Activated B cell treated with CpG ODN at 0.5 μM for 24 hours (primary cell): ENCODE measurements at places on chromosomes 2 and 18. TPM values are rescaled to one million over a fixed set of nuclear protein-coding genes. Genes with fewer than 3 reads are reported as not detected.

DNA sequence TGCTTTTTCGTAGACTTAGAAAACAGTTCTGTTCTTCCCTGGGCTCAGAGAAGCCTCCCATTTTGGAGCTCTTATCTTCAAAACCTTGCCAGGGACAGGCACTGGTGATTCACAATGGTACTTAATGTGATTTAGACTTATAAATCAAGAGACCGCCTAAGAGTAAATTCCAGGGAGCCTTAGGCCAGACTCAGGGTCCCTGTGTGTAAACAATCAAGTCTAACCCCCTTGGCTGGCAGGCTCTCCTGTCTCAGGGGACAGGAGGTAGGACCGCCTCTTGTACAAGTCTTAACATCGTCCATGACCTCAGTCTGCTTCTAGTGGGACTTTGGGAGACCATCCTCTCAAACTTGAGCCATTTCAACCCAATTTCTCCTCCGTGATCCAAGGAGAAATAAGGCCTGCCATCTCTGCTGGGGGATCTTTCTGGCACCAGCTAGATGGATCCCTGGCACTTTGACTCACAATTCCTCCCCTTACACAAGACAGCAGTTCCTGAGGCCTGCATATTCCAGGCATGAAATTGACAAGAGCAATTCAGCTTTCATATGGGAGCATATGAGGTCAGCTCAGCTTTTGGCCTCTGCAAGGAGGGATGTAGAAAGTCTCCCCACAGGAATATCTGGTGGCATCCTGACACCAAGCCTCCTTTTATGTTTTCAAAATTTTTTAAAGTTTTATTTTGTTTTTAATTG lies 487.0 kb downstream of the TNS1 start:
- no peak overlapping the region for H3K27ac ChIP-seq
- no peak overlapping the region for H3K4me3 ChIP-seq
- peaks cover 8% of the 10 kb centered on the region for H3K27me3 ChIP-seq
- H3K36me3 ChIP-seq = no peaks in the 10 kb centered on the region

DNA sequence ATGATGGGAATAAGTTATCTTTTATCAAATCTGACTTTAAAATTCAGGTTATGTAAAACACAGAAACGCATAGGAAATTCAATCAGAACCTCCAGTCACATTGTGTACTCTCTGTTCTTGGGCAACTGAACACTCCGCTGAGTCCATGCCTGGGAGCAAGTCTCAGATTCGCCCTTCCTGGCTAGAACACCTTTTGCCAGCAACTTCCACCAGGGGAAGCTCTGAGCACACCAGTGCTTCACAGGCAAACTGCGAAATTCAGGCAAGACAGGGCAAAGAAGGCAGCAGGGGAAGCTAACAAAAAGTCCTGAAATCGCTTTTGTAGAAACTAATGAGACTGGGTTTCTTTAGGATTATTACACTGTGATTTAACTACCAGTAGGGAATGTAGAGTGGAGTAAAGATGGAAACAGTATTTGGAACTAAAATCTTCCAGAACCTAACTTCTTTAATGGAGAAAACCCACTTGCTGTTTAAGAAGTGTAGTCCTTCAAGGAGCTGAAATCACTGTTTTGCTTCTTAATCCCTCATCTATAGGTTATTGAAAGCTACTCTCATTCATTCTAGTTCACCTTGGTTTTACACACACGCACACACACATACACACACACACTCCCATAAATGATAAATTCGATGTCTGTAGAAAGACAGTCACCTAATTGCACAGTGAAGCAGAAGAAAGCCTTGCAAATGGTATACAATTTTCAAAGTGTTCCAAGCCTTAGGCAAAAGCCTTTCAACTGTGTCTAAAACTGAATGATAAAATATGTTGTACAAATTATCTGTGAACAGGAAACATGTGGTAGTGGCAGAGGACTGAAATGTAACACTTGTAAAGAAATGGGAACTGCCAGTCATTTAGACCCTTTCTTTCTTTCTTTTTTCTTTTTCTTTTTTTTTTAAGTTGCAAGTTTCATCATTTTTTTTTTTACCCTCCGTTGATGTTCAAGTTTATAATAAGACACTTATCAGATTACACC lies 214.5 kb downstream of the TMEM182 start:
- H3K36me3 ChIP-seq = no peaks in the 10 kb centered on the region
- H3K27ac ChIP-seq = no peak overlapping the region
- no peak for DNase-seq
- no peaks in the 10 kb centered on the region for H3K4me1 ChIP-seq

DNA sequence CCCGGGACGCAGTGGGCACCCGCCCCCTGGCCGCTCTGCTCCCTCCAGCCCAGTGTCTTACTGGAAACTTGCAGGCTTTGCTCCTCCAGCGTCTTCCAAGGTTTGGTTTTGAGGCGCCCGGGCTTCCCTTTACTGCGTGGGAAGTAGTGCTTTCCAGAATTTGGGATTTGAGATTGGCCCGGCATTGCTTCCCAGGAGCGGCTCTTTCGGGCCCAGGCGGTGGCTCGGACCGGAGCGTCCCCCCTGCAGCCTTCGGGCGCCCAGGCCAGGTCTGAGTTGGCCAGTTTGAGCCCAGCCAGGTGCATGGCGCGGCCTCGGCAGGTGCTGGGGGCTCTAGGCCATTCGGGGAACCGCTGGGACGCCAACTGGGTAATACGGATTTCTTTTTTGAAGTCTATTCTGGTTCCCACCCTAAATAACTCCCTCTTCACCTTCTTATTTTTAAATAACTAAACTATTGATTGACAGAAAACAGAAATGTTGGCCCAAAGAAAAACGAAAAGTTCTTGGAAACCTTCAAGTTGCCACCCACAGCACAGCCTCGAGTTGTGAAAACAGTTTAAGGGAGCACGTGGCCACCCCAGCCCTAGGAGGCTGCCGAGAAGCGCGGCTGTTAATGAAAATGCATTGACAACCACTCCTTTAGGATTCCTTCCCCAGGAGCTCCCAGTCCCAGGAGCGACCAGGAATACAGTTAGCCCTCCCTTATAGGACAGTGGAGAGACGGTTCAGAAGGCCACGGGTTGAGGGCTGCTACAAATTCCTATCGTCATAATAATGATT lies 766 bp downstream of the SNTG2 start:
- DNase-seq = no peak
- H3K27me3 ChIP-seq = peaks cover 19% of the 10 kb centered on the region
- no peaks in the 10 kb centered on the region for H3K36me3 ChIP-seq
- peaks cover 14% of the 10 kb centered on the region for H3K4me1 ChIP-seq

DNA sequence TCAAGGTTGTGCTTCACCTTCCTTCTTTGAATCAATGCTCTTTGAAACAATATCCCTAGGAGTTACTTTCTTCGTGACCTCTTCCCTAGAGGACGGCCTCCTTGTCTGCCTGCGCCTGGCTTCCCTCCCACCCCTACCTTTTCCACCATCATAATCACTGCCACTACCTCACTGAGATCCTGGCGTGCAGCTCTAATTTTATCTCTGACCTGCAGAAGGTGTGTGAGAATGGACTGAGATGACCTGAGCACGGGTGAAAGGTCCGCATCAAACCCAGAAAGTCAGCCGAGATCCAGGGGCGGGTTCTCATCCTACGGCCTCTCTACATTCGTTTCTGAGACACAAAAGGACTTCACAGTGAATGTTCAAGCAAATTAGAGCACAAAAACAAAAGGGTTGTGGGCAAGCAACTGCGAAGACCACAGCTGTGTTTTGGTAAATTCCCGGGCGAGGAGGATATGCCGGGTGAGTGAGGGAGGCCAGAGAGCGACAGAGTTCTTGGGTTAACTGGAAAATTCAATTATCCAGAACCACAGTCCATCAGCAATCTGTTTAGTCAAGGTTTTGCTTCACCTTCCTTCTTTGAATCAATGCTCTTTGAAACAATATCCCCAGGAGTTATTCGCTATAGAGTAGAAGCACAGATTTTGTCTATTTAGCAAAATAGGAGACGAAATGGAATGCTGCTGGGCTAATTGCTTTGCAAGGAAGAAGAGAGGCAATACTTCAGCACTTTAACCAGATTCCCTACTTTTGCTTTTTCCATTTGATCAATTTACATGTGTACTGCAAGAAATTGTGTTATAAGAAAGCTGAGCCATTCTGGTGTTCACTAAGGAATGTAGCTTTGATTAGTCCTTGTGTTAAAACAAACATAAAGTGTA lies 212.6 kb downstream of the ACKR3 start:
- no peak for DNase-seq
- no peak overlapping the region for H3K4me3 ChIP-seq
- H3K27me3 ChIP-seq = peaks cover 11% of the 10 kb centered on the region
- no peak overlapping the region for H3K27ac ChIP-seq

GRCh38 chr18:42706618-42707017 lies 408.9 kb downstream of the RIT2 start:
- H3K4me3 ChIP-seq = no peak overlapping the region
- H3K27me3 ChIP-seq = no peaks in the 10 kb centered on the region
- H3K27ac ChIP-seq = no peak overlapping the region
- H3K4me1 ChIP-seq = no peaks in the 10 kb centered on the region
- no peaks in the 10 kb centered on the region for H3K36me3 ChIP-seq
- DNase-seq = no peak

- no peak overlapping the region for H3K4me3 ChIP-seq
- peaks cover 2% of the 10 kb centered on the region for H3K4me1 ChIP-seq
- no peaks in the 10 kb centered on the region for H3K27me3 ChIP-seq
- peak overlapping the region; percentile 36 for H3K27ac ChIP-seq
- no peaks in the 10 kb centered on the region for H3K36me3 ChIP-seq
- no peak for DNase-seq
These were observed 68.1 kb downstream of the MYOM1 start for GRCh38 chr18:3151399-3152264.

GRCh38 chr2:32489061-32489460 lies 132.2 kb downstream of the BIRC6 start:
- no peak for DNase-seq
- H3K4me3 ChIP-seq = no peak overlapping the region
- H3K27ac ChIP-seq = no peak overlapping the region

- no peaks in the 10 kb centered on the region for H3K36me3 ChIP-seq
- no peak for DNase-seq
- H3K27me3 ChIP-seq = peaks cover 43% of the 10 kb centered on the region
- H3K4me1 ChIP-seq = peaks cover 4% of the 10 kb centered on the region
- H3K27ac ChIP-seq = no peak overlapping the region
These were observed 2.7 kb upstream of the IL1R1 start for GRCh38 chr2:102139851-102140250.

GRCh38 chr18:37482433-37482832 lies 83.2 kb downstream of the CELF4 start:
- no peak for DNase-seq
- H3K27me3 ChIP-seq = peaks cover 40% of the 10 kb centered on the region
- no peaks in the 10 kb centered on the region for H3K36me3 ChIP-seq

DNA sequence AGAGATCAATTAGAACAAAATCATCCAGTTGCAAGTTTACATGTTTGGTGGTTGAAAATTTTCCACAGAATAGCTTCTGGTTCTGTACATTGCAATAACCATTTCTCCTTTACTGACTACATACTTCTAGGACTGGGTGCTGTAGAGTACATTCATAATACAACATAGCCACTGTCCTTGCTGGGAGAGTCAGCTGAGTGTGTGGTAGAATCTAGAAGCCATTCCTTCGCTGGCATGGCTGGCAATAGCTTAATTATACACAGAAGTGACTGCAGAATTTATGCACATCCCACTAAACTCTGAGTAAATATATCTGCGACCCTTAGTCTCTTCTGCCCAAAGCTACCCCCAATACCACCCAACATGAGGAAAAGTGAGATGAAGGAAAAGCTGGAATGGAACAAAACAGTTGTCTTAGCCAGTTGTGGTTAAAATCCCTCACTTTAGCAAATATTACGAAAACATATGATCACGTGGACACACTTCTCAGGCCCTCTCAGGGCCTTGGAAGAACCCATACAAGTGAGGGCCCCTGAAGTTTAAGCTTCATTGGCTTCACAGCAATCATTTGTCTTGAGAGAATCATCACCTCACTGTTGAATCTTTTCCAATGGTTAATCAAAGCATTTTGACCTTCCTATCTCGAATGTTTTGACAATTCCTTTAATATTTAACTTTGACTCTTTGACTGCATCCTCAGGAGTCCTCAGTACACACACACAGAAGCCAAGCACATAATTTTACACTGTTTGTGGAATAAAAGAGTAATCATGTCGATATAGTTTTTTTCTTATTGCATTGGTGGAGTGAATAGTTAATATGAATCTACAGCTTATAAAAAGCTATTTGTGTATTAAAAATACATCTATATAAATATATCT lies 225.1 kb downstream of the ZNF385B start:
- no peak for DNase-seq
- H3K4me3 ChIP-seq = no peak overlapping the region

DNA sequence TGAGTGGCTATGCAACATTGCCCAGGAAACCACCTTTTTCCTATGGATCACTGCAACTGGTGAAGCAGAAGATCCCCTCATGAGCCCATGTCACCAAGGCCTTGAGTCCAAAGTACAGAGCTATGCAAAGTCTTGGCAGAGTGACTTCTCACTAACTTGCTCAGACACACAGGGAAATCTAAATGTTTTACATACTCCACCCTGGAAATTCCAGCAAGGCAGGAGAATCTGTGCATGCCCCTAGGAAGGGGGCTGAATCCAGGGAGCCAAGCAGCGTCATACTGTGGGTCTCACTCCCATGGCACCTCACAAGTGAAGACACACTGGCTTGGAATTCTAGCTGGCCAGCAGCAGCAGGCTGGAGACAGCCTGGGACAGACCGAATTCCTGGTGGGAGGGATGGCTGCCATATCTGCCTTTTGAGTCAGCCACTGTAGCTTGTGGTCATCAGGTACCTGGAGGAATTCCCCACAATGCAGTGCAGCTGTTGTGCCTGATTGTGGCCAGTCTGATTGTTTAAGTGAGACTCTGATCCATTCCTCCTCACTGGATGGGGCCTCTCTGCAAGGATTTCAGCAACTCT lies 1817.4 kb downstream of the SUCLG1 start:
- H3K36me3 ChIP-seq = no peaks in the 10 kb centered on the region
- H3K4me3 ChIP-seq = no peak overlapping the region
- no peak overlapping the region for H3K27ac ChIP-seq
- H3K27me3 ChIP-seq = no peaks in the 10 kb centered on the region
- H3K4me1 ChIP-seq = no peaks in the 10 kb centered on the region
- DNase-seq = no peak

DNA sequence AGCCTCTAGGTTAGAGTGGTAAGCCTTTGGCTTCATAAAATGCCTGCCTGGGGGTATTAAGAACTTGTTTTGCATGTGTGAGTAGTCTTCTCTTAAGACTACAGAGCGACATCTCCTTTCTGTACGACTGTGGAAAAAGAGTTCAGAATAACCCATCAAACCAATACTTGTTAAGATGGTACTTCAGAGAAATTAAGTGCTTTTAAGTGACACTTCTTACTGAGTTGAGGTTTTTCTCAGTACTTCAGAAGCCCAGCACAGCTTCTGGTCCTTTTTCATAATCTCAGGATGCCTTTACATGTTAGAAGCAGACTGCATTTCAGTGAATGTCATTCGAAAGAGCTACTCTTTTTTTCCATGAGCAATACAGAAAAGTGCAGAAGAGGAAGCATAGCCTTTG lies 10.8 kb downstream of the XRCC5 start:
- no peak for DNase-seq
- H3K27me3 ChIP-seq = no peaks in the 10 kb centered on the region
- no peak overlapping the region for H3K4me3 ChIP-seq
- peaks cover 91% of the 10 kb centered on the region for H3K36me3 ChIP-seq
- no peak overlapping the region for H3K27ac ChIP-seq

Gene NAT8
- total RNA-seq = not detected in 2 replicates

Gene ITPRIPL1
- total RNA-seq = 2.7 and 4.4 TPM in 2 replicates

Gene AQP12B
- not detected in 2 replicates for total RNA-seq

Gene SLC11A1
- 0.89 and 0.93 TPM in 2 replicates for total RNA-seq

Gene CFAP221
- not detected in 2 replicates for total RNA-seq

Gene PLCL1
- 0.04 TPM in 1 of 2 replicates, not detected in the other for total RNA-seq

Gene RTP5
- 0.12 TPM in 1 of 2 replicates, not detected in the other for total RNA-seq

Gene ACOXL
- total RNA-seq = 0.20 TPM in 1 of 2 replicates, not detected in the other

Gene NPHP1
- 1.6 and 2.0 TPM in 2 replicates for total RNA-seq
